ENCODE measurements at places on chromosomes 1 and 21. TPM values are rescaled to one million over a fixed set of nuclear protein-coding genes. Genes with fewer than 3 reads are reported as not detected.
A peak's percentile ranks its signal among the peaks of the same experiment; 100 is the strongest.

- DNase-seq: no peak
Measured at GRCh38 chr1:3407021-3407420, 47.4 kb upstream of the ARHGEF16 start.

DNA sequence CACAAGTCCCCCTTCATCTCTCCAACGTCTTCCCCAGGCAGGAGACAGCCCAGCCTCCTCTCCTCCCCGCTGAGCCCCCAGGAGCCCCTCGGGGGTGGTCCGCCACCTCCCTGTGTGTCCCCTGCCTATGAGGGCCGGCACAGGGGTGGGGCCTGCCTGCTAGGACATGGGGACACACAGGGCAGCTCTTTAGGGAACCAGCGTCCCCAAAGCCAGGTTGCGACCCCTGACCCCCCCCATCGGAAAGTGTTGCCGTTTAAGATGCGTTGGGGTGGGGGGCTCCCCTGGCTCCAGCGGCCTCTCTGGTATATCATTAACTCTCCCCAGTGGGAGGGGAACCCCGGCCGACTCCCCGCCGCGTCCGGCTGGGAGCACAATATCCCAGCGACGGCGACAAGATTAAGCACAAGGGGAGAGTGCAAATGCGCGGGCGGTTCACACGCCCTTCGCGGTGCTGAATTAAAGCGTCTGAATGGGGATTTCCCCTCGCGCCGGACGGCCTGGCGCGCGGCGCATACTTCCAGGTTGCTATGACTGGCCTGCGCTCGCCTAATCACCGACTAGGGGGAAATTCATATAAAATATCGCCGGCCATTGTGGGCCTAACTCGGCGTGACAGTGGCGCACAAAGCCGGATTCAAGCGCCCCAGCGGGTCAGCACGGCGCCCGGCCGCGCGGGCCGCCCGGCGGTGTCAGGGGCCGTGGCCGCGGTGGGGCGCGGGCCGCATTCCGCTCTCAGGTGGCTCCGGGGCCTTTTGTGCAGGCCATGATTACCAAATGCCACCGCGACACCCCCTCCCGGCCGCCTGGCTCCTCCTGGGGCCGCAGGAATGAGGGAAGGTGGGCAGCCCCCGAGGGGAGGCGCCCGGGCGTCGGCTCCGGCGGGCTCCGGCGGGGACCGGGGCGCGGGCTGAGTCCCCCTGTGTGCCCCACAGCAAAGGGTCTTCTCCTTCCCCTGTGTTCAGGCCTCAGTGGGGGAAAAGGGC, 30.9 kb downstream of the WNT3A start:
- DNase-seq: peak; percentile 44

DNA sequence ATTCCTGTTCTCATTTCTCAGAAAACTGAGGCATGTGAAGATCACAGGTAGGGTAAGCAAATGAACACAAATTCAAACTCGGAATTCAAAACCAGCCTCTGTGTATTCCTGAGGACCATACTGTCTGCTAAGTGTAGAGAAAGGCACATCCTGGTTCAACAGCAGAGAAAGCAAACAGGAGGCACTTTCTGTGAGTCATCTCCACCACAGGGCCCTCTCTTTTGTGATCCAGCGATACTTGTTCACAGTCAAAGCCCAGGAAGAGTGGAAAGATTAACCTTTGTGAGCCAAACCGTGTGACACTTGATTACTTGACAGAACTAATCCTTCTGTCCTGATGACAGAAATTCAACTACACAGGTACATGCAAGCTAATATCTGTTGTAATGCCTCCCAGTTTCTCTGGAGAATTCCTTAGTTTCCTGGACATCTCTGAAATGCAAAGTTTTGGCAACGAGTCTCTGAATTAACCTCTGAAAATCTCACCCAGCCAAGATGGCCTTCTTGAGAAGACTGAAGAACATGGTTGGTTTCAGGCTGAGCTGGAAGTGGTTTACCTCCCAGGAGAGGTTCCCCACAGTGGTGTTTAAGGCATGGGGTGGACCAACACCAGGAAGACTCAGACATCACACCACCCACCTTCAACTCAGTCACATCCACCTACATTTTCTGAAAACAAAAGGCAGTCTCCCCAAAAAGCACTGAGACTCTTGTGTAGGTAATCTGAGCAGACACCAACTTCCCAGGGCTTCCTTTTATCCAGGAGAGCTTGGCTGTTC, 98.2 kb upstream of the ERG start:
- DNase-seq: no peak

- no peak for DNase-seq
Measured at GRCh38 chr1:247212012-247212411, 40.2 kb upstream of the ZNF124 start.

DNA sequence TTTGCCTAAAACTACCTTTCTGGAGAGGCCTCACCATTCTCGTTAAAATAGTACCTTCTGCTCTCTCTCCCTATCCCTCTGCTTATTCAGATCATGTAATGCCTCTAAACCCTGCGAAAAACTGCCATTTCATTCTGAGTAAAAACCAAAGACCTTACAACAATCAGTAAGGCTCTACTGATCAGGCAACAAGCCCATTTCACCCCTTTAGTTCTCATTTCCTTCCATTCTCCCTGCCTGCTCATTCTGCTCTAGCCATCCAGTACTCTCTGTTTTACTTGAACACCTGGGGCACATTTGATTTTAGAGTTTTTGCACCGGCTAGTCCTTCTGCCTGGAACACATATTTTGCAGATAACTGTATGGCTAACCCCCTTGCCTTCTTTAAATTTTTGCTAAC, 187.8 kb downstream of the COQ8A start:
- DNase-seq: no peak

GRCh38 chr1:113875714-113876113, 4.2 kb upstream of the PTPN22 start:
- no peak for DNase-seq

- peak; percentile 29 for DNase-seq
Measured at GRCh38 chr1:47759936-47760629, 237.1 kb downstream of the TRABD2B start.

GRCh38 chr1:170305777-170306512, 160.2 kb downstream of the NTMT2 start:
- DNase-seq: no peak

The KRTAP12-2 gene
- not detected for total RNA-seq

The RAB25 gene
- 113 TPM for total RNA-seq

The TOMM20 gene
- total RNA-seq: 43.6 TPM

The C1orf210 gene
- total RNA-seq: 80.9 TPM

The CAMTA1 gene
- 57.4 TPM for total RNA-seq
